Stimulated activated CD8-positive, alpha-beta memory T cell treated with anti-CD3 and anti-CD28 coated beads, Interleukin-15, amount 100 ng/mL, for 48 hours (primary cell): ENCODE measurements at places on chromosomes 7 and 10.

DNA sequence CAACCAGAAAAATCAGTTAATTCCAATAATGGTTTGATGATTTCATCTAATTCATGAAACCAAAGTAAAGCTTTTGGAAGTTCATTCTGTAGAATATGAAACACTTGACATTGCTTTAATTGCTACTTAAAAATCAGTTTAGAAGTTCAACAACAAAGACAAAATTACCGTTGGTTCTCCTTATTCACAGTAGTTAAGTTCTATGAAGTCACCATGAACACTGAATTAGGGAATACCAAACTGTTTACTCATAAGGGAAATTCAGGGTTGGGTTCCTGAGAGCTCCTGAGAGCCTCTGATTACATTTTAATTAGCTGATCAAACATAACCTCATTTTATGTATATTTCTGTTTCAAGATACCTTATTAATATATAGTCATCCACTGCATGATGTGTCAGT, 46.2 kb downstream of the ZNF438 start:
- DNase-seq, result no peak

DNA sequence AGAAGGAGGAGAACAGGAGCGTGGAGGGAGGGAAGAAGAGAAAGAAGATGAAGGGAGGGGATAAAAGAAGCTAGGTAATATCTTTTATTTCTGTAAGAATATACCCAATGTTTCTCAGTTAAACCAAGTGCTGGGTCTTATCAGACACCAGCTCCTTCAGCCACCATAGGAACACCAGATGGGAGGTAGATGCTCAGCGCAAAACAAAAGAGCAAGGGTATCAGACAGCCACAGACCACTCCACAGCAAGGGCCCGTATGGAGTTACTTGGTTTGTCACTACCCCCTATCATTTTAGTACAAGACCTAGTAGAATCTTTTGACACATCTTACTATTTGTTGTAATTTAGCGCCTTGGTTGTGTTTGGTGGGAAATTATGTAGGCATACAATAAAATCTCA, 65.9 kb upstream of the FAM133B start:
- DNase-seq, result no peak

DNA sequence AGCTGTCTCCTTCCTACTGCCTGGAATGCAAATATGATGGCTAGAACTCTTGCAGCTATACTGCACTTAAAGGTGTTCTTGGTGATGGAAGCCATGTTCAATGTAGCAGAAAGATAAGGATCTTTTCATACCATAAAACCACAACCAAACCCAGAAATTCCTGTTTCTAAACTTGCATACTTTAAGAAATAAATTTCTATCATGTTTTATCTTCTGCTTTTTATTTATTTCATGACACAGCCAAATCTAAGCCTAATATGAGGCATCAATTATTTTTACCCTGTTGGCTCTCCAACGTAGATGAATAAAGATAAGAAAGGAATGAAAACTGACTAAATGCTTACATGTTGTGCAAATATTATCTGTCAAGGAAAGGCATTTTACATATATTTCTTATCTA, 224.1 kb downstream of the DOCK4 start:
- no peak for DNase-seq

DNA sequence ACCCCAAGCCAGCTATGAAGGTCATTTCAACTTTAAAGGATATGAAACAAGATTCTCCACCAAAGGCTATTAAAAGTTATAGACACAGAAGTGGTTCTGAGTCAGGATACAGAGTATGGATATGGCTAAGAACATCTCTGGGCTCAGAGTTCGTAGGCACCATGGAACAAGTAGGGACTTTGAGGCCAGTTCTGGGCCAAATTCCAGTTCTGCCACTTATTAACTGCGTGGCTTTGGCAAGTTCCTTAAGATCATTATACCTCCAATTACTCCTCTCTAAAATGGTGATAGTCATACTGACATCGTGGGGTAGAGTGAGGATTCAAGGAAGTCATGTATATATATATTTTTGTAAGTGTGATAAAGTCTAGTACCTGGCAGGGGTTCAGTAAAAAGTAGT, 105.8 kb upstream of the NFE2L3 start:
- DNase-seq, result no peak

DNA sequence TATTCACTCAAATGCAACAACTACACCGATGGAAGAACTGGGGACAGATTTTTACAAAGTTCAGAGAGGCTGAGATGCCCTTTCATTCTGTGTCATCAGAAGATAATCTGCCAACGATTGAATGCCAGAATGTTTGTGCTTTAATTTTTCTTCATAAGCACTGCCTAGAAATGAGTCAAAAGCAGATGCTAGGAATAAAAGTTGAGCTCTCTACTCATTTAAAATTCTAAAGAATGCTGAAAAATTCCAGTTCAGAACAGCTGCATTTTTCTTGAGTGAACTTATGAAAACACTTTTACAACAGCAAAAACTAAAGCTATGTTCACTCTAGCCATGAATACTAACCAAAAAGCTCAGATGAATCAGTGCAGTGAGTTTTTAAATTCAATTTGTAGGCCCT, 22.3 kb upstream of the FAM133B start:
- DNase-seq, result no peak

GRCh38 chr10:26372513-26373354, 65.4 kb upstream of the APBB1IP start:
- DNase-seq, result no peak

DNA sequence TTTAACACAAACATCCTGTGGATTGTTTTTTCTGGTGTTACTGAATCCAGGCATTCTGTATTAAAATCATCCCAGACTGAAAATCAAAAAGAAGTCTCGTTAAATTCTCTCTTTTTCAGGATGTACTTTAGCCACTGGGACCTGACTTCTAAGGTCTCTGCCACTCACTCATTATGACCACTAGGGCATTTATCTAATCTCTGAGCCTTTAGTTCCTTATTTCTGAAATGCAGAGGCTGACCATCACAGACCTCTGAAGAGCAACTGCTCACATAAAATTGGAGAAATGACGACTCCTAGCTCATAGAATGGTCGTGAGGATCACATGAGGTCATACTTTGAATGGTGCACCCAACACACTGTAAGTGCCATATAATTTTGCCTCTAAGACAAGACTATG, 63.2 kb downstream of the KCNMA1 start:
- DNase-seq, result no peak

GRCh38 chr10:52455098-52455497, 141.0 kb downstream of the DKK1 start:
- no peak for DNase-seq

DNA sequence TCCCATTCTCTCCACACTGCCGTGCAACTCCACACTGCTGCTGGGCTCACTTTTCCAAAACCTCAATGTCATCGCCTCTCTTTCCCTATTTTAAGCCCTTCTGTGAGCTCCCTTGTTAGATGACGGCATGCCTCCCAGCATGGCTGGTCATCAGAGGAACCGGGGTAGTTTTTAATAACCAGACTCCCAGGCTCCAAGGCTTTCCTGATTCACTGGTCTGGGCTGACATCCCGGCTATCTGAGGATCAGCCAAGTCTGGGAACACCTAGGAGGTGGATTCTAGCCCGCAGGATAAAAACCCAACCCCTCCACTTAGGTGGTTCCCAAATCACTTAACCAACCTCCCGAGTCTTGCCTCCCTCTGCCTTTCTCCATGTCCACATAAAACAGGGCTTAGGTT, 295.4 kb upstream of the FZD8 start:
- DNase-seq, result no peak

DNA sequence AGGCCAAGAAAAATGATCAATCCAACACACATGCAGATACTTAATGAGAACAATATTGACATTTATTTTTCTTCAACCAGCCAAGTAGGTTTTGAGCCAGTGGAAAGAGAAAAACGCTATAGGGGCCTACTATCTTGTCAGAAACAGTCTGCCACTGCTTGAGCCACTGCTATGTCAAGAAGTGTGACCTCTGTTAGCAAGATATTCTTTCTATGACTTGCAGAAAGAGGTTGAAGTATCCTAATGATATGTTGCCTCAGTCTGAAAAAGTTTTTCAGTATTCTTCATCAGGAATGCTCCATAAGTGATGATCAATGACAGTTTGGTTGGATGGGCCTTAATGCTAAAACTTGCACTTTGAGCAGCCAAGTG, 328.4 kb upstream of the KCND2 start:
- no peak for DNase-seq

DNA sequence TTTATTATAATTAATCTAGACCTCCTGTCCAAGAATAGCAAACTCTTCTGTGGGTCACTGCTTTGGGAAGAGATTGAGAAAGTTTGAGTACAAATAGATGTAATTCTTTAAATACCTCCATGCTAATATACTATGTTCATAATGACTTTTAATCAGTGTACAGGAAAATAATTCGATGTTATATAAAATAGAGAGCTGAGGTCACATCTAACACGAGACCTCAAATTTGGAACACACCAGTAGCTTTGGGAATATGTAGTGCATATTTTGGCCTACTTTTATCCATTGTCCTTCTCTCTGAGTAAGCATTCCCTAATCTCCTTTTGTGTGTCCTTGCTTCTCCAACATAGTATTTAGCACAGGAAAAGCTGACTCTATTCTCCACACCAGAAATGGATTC, 27.3 kb upstream of the CABCOCO1 start:
- no peak for DNase-seq

DNA sequence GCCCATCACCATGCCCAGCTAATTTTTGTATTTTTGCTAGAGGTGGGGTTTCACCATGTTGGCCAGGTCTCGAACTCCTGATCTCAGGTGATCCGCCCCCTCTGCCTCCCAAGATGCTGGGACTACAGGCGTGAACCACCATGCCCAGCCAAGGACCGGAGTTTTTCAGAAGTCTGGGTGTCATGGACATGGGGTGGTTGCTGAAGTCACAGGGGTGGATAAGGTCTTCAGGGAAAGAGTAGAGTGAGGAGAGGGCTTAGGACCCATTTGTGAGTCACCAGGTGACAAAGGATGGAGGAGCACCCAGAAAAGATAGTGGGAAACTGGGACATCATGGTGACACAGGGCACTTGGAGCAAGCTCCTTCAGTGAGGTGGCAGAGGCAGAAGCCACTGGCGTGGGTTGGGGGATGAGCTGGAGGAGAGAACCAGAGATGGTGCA, 2.8 kb upstream of the GPRIN2 start:
- no peak for DNase-seq

GRCh38 chr7:150685219-150686029, at the start of gene GIMAP2:
Gene GIMAP2 (plus strand): TSS chr7:150685706. CDS start chr7:150687060, 1,354 bp downstream.
- no peak for DNase-seq

GRCh38 chr7:91519241-91520158, 255.3 kb downstream of the FZD1 start:
- DNase-seq, result no peak
